CD4-positive, alpha-beta T cell treated with Interleukin-17A for 1 hour (primary cell): ENCODE measurements at places on chromosomes 2 and 18.

GRCh38 chr2:165373278-165374010 lies 96.1 kb upstream of the CSRNP3 start:
- no peak for DNase-seq

- peak; percentile 95 for DNase-seq
Observed at GRCh38 chr2:97995734-97996624, at the start of gene TMEM131. TSS of gene TMEM131 (minus strand) at chr2:97995948. CDS start at chr2:97995662, 286 bp downstream.

DNA sequence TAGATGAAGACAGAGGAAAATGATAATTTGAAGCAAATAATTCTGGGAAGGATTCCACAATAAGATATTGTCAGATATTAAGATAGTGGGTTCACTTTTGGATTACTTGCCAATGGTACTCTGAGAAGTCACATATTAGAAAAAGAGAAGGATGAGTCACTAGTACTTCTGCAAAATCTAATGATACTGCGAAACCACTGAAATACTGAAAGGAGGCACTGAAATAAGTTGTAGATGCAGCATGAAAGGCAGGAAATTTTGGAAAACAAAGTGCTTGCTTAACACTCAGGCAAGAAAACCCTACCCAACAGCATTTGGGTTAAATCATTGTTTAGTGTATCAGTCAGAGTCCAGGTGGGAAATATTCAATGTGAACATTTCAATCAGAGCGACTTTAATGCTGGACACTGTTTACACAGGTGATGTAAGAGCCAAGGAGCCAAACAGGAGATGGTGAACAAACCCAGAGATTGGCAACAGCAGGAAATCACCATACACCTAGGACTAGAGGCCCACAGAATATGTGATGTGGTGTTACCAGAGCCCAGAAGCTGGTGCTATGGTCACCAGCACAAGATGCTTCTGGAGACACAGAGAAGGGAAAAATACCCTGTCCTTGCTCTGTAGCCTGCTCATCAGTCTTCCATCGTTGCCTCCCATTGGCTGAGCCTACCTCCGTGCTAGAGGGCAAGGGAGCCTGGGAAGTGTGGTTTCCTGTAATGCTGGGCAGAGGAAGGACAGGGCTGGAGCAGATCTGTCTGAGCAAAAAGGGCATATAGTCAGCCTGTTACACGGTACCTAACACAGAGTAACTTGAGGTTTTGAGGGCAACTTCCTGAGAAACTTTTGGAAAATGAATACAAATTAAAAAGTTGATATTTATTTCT lies 204.7 kb upstream of the ITGA4 start:
- no peak for DNase-seq

DNA sequence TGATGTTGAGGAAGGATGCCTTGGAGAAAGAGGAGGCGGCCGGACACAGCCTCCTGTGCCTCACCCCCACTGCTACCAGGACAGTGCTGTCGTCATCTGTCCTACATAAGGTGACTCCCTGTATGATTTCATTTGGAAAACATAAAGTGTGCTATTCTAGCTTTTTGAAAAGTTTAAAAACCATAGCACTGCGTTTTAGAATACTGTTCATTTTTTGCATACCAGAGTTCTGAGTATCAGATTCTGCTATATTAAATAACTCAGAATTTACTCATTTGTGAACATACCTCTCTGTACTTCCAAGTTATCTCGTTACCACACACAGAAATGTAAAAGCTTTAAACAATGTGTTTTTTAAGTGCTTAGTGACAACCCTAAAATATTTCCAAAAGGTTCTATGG lies 302.9 kb downstream of the LRRTM1 start:
- DNase-seq, result no peak

DNA sequence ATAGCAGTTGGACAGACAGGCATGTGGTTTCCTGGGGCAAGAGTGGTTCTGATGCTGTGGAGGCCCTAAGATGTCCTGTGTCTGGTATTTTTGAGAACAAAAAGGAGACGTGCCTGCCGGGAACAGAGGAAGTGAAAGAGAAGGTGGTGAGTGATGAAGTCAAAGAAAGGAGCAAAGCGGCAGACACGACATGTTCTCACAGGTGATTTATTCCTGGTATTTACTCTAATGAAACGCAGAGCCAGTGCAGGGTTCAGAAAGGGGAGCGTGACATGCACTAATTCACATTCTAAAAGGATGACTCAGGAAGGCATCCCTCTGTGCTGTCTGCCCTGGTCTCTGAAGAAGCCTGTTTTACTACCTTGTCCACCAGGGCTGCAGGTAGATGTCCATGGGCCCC lies 211.0 kb downstream of the KCNE4 start:
- no peak for DNase-seq

DNA sequence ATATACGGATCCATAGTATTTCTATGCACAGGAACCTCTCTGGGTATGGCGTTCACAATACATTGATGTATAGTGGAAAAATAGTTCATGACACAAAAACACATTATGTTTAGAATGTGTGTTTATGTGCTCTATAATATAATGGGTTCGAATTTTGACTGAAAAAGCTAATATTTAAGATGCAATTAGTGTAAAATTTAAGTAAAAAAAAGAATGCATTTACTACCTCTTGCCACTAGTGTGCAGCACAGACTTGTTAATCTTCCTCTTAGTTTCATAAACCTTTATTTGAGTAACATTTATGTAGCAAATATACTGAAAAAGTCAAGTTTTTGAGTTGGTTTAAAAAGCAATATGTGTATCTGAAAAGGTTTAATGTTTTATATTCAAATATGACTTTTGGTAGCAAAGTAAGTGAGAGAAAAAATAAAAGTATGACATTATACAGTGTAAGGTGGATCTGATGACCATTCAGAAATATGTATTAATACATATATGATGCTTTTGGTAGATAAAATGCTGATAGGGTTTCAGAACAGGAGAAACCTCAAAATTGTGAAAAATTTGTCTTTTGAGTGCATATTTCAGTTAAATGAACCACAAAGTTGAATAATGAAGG lies 49.4 kb downstream of the CCDC102B start:
- peak; percentile 18 for DNase-seq

GRCh38 chr2:137316075-137316474 lies 550.7 kb downstream of the THSD7B start:
- no peak for DNase-seq

- no peak for DNase-seq
Observed at GRCh38 chr2:118657466-118657865, 190.0 kb downstream of the EN1 start.

GRCh38 chr2:148046802-148047201 lies 25.9 kb downstream of the MBD5 start:
- DNase-seq, result no peak

GRCh38 chr2:102021779-102022178 lies 30.0 kb downstream of the IL1R2 start:
- DNase-seq, result no peak

- DNase-seq, result no peak
Observed at GRCh38 chr2:118345465-118345864, 257.2 kb downstream of the INSIG2 start.

DNA sequence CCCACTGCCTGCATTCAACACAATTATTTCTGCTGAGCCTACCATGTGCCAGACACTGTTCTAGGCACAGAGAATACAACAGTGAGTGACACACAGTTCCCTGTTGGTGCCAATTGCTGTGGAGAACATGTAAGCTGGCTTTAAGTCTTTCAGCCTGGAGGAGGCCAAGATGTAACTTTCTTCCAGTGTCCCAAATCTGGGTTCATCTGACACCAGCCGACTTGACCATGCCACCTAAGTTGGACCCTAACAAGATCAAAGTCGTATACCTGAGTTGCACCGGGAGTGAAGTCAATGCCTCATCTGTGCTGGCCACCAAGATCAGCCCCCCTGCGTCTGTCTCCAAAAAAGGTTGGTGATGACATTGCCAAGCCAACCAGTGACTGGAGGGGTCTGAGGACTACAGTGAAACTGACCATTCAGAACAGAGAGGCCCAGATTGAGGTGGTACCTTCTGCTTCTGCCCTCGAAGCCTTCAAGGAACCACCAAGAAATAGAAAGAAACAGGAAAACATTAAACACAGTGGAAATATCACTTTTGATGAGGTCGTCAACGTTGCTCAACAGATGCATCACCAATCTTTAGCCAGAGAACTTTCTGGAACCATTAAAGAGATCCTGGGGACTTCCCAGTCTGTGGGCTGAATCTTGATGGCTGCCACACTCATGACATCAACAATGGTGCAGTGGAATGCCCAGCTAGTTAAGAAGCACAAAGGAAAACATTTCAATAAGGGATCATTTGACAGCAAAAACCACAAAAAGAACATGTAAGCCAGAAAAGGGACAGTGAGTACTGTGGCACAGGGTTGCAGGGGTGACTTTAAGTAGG lies 6.3 kb downstream of the TRABD2A start:
- DNase-seq, result peak; percentile 61

DNA sequence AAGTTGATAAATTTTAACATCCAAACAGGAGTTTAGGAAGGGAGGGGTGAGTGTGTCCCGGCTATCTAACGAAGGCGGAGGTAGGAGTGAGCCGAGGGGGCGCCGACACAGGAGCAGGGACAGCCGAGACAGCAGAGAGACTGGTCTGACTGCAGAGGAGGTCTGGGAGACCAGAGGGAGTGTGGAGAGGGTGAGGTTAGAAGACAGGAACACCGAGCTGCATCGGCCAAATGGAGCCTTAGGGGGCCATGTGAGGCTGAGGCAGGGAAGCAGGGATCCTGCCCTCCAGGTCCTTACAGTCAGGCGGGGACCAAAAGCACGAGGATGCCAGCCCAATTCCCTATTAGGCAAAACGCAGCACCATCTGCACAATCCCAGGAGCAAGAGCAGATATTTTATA lies 67.0 kb downstream of the SFXN5 start:
- DNase-seq, result no peak

- no peak for DNase-seq
Observed at GRCh38 chr18:76979111-76979751, 153.4 kb downstream of the MBP start.
